Sciatic nerve (tissue), 2 donors: ENCODE measurements at places on chromosomes 6 and 20.

DNA sequence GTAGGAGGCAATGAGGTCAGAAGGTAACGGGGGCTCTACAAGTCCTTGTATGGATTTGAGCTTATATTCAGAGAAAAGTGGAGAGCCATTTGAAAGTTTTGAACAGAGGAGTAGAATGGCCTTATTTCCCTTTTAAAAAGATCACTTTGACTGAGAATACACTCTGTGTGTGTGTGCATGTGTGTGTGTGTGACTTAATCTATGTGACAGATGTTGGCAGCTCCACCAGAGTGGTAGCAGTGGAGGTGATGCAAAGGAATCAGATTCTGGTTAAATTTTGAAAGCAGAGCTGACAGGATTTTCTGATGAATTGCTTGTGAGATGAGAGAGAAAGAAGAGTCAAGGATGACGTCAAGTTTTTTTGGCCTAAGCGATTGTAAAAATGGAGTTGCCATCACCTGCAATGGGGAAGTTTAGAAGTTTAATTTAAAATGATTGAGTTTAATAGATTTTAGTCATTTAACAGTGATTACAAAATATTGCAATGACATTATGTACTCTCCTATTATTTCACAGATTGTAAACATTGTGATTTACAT lies 172.2 kb upstream of the HEY2 start:
- no peak for DNase-seq

DNA sequence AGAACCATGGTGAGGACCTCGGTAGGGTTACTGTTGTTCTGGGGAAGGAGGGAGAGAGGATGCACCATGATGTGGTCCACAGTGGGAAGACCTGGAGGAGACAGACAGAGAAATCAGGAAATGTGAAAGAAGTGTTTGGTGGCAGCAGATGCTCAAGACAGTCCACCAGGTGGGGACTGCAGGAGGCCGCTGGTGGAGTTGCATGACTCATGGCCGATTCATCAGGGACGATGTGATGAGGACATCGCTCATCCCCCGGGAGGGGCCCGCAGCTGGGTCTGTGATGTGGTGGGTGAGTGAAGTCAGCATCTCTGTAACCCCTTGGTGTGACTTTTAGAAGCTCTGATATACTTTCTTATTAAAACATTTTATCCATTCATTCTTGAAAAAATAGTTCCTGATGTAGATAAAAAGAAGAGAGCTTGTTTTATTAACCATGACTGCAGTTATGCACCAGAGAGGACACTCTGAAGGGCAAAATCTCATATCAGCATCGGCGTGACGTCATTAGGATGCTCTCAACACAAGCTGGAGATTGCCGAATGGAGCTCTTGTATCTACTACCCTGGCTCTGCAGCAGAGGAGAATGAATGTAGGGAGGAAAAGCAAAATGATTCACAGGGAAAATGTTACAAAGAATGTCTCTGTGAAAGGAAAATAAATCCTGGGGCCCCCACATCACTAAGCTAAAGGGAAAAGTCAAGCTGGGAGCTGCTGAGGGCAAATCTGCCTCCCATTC lies 71.2 kb downstream of the RAMACL start:
- DNase-seq: no peak

DNA sequence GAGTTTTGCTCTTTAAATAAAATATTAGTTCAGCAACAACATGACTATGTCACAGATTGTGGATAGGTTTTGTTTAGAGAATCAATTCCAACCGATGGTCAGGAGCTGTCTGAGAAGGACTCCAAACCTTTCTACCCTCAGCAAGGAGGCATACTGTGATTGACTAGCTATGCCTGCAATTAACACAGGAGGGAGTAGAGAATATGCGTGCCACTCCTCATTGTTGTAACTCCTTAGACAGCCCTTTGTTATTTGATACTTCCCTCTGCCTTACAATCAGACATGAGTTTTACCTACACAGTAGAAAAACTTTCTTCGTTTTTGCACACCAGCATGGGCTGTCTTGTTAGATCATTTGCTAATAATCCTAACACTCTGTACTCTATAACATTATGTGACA lies 796.5 kb downstream of the PRIM2 start:
- no peak for DNase-seq

DNA sequence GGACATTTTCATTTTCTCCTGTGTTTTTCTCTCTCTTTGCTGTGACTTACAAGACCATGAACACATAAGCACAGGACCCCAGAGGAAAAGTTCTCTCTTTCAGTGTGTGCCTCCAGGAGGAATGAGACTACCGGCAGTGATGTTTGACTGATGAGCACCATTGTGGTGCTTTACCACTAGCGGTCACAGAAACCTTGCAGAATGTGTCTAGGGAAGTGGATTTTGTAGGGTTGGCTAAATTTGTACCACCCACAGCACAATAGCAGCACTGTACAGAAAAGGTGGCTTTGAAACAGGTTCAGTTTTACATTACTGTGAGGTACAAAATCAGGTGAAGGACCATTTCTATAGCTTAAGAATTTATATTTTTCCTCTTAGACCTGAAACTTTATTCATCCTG lies 301.9 kb upstream of the SUPT3H start:
- no peak for DNase-seq

DNA sequence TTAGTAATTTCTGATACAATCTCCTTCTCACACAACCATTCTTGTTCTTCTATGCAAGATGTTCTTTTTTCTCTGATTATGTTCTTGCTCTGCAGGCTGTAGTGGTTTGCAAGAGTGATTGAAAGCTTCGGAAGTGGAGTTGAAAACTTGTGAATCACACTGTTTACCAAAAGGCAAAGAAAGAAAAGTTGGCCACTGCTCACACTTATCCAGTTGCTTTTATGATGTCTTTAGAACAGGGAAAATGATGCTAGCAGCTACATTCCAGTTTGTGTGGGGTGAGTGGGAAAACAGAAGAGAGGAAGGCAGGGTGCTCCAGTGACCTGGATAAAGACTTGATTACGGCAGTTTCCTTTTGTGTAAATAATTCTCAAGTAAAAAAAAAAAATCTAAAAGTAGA lies 583.3 kb downstream of the TENT5A start:
- DNase-seq: no peak

DNA sequence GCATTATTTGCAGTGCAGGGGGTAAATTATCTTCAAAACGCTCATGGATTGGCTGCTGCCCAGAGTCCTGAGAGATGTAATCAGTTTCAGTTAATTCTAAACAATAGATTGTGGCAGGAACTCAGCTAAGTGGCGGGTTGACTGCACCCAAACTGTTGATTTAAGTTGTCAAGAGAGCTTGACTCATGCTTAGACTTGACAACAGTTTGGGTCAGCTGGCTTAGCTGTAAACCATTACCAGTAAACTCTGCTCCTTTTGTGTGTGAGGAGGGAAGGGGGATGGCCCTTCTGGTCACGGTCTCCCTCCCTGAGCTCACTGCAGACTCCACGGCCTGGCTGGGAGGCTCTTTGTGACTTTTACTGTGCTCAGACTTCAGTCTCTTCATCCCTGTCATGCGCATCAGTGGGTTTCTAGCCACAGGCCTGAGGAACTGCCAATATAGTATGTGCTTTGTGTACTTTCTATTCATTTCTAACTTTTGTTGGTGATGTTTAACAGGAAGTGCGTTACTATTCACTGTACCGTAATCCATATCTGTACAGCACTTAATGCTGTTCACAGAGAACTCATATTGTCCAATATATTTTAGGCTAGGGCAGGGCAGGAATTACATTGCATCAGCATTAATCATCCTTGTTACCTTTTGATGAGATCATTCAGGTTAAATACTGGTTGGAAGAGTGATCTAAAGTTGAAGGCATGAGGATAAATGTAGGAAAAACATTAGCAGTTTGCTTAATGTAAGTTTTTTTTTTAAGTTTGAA lies 488.3 kb downstream of the CDKAL1 start:
- no peak for DNase-seq

DNA sequence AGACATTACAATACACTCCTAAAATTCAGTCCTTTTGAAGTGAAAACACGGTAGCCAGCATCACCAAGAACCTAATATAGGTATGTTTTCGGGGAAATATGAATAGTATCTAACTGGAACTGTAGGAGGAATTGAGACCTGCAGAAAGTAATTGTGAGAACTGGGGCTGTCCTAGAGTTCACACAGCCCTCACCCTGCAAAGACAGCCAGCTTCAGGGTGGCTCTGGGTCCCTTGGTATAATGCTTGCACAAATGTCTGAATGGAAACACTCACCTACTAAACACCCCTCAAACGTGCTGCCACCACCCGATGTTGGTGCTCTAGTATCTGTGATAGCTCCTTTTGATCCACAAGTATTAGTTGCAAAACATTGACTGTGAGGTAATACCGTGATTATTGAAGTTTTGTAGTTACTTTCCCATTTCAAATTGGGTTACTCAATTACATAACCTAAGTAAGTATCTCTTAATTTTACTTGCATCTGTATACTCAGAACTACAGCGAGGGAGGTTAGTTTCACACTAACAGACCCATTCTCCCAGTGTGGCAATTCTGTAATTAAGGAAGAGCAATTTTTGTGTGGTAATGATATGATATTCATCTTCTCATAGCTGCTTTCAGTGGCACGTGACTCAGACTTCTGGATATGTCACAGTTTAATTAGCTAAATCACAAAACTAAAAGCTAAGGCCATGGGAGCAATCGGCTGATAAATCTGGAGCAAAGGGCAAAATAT lies 129.5 kb downstream of the INSM1 start:
- DNase-seq: no peak

DNA sequence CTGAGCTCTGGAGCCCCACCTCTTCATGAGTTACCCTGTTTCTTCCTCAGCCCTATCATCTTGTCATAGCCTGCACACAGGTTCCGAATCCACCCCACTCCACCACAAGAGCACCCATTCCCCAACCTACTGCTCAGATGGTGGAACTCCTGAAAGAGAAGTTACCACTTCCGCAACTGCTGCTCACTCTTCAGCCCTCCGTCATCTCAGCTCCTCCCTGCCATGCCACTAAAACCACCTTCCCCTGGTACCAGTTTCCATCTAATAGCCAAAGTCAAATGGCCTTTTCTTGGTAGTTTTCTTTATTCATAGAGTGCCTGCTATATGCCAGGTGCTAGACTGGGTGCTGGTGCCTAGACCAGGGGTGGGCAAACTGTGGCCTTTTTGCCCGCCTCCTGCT lies 3.9 kb downstream of the RAB22A start:
- no peak for DNase-seq

GRCh38 chr6:35602133-35602946 lies 86.4 kb downstream of the FKBP5 start:
- DNase-seq: no peak

GRCh38 chr6:33616113-33616512 lies 5.0 kb upstream of the ITPR3 start:
- DNase-seq: no peak

GRCh38 chr6:138972226-138972665 lies 15.8 kb downstream of the REPS1 start:
- DNase-seq: no peak

DNA sequence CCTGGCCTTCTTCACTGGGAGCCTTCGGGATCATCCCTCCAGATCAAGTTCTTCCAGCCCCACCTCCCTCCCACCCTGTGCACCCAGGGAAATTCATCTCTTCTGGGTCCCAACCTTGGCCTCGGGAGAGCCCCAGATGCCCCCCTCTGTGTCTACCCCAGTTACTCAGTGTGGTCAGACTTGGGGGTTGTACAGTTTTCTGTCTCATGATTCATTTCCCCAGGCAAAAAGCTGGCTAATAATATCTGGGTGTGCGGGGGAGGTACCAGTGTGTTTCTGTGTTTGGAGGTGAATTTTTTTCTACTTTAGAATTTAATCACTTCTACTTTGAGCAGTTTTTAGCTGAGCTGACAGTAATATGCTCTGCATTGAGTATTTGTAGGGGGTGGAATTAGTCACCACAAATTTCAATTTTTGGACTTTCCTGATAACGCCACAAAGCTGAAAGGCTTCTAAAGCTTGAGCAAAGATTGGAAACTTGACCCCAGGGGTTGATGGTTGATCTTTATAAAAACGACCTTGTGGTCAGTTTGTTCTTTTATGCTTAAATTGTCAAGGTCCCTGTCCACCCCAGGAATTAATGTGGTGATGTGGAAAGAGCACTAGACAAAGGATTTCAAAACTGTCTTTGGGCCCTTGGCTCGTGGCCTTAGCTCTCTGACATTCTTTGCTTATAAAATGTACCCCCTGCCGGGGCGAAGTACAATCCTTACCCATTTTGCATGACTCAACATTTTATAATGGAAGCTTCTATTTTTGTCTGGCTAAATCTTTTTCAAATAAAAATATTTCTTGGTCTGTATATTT lies 284.7 kb upstream of the TAB2 start:
- DNase-seq: no peak

- no peak for DNase-seq
Observed at GRCh38 chr6:37620519-37620918, 77.2 kb downstream of the MDGA1 start.

DNA sequence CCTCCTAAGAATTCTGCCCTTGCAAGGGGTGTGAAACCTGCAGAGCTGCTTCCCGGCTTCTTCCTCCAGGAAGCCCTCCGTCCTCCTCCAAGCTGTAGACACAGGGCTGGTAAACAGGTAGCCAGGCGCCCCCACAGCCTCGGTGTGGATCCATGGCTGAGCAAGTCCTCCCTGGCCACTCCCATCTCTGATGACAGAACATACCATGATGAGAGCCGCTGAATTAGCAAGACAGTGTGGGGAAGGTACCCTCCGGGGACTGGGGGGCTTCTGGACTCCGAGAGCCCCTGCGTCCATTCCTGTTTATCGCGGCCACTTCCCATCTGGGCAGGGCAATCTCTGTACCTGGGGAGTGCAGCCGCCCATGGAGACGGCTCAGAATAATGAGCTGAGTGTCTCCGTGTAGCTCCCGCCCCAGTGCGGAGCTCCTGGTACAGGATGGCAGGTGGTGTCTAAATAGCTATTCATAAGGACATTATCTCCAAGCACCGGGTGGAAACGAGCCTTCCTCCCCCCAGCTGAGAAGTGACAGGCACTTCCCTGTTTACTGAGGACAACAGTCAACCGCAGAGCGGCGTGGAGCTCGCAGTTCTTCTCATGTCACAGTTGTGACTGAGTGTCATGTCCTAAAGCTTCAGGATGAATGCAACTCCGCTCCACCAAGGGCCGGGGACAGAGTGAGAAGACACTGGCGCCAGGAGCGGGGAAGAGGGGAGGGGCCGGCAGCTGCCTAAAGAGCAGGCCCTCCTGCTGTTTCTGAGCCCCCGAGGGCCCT lies 22.7 kb upstream of the NTSR1 start:
- DNase-seq: no peak

- DNase-seq: no peak
Observed at GRCh38 chr6:96014846-96015517, 792 bp upstream of the FUT9 start.

GRCh38 chr6:88650029-88650619 lies 313.3 kb downstream of the RNGTT start:
- no peak for DNase-seq

DNA sequence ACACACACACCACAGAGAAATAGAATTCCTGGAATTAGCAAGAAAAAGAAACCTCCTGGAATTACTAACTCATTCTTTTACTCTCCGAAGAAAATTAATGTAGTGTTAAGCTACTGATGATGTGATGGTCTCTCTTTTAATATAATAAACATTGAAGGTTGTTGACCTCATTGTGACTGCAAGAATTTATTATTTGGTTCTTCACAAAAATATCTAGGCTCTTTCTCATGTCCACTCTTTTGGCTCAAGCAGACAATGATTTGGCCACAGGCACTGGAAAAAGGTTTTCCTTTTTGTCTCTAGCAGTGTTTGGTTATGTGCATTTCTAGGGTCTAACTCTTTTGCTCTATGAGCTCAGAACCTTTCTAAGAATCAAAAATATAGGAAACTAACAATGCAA lies 811.9 kb downstream of the TENT5A start:
- DNase-seq: no peak

- DNase-seq: no peak
Observed at GRCh38 chr6:159762681-159763293, 942 bp downstream of the ACAT2 start.
